ENCODE measurements at places on chromosomes 1 and 21.

DNA sequence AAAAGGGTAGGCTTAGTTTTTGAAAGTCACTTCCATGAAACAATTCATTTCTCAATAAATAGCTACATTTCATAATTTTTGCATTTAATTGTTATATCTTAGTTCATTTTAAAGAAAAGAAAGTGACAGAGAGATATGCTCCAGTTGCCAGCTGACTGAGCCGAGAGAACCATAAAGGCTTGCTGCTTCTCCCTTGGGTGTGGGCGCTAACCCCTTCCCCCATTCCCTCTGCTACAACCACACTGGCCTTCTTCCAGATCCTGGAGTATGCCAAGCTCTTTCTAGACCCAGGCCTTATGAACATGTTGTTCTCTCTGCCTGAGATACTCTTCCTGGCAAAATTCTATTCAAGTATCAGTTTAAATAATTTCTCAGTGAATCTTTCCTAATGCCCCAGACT lies 12.3 kb downstream of the SORT1 start:
- DNase-seq: no peak

DNA sequence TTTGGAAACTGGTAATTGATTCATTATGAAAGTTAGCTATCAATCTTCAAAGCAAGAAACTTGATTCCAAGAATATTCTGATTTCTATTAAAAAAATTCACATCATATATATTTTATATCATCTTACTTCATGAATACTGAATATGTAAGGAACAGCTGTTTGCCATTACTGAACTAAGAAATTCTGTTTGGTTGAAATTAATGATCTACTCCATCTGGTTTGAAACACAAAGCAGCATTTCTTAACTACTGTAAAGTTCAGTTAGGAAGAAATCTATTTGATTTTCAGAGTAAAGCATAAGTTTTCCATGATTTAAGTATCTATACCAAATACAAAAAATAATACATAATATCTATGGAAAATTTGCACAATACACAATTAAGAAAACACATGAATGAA lies 66.0 kb upstream of the SCYL3 start:
- no peak for DNase-seq

GRCh38 chr1:119869995-119870394 lies 26.3 kb downstream of the ADAM30 start:
- DNase-seq: no peak

- no peak for DNase-seq
Measured at GRCh38 chr1:172827841-172828240, 168.9 kb downstream of the FASLG start.

- no peak for DNase-seq
Measured at GRCh38 chr1:186626356-186626932, 53.8 kb downstream of the PTGS2 start.

- DNase-seq: no peak
Measured at GRCh38 chr21:32386195-32386870, 6.5 kb downstream of the URB1 start.

DNA sequence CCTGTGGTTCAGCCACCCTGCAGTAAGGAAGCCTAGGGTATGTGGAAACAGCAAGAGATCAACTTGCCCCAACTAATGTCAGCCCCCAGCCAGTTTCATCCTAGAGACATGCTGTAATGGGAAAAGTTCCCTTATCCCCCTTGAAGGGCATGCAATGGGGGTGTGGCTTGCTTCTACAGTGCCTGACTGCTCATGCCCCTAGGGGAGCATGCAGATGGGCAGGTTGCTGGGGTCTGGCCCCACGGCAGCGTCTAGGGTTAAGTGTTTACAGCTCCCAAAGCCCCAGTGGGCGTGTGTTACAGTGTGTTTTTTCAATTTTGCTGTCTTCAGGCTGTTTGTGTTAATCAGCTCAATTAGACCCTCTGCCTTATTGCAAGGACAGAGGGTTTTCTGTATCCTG lies 1105.9 kb downstream of the AMY1C start:
- DNase-seq: no peak

GRCh38 chr1:17881761-17882160 lies 126.6 kb downstream of the ACTL8 start:
- no peak for DNase-seq
